ENCODE measurements at places on chromosomes 7 and 10.

DNA sequence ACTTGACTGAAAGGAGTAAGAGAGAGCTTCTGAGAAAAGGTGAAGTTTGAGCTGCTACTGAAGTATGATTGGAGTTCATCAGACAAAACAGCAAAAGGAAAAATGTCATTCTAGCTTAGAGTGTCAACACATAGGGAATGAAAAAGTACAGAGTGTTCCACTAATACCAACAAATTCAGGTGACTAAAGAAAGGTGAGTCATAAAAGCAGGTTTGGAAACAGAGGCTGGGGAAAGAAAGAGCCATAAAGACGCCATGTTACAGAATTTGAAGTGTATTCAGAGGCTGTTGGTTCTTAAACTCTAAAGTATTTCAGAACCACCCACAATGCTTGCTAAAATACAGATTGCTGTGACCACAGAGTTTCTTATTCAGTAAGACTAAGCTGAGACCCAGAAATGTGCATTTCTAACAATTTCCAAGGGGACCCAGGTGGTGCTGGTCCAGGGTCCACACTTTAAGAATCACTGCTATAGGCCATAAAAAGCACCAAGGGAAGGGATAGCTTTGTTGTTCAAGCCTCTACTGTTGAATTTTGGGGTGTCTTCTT is 143.1 kb downstream of the ELAPOR2 start:
- DNase-seq = no peak

- no peak for DNase-seq
Observed at GRCh38 chr7:49789736-49790135, 16.3 kb downstream of the VWC2 start.

GRCh38 chr7:46296526-46296925 is 375.5 kb upstream of the IGFBP3 start:
- no peak for DNase-seq

DNA sequence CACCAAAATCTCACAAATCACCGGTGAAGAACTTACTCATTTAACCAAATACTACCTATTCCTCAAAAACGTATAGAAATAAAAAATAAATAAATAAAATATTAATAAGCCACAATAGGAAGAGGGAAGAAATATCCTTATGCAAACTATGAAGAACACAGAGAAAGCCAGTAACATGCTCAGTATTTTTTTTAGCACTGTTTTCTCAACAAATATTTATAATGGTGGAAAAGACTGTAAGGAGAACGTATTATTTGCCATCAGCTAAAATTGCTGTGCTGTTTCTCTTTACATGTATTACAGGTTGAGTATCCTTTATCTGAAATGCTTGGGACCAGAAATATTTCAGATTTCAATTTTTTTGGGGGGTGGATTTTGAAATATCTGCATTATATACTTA is 21.0 kb downstream of the KIAA1217 start:
- DNase-seq = no peak

DNA sequence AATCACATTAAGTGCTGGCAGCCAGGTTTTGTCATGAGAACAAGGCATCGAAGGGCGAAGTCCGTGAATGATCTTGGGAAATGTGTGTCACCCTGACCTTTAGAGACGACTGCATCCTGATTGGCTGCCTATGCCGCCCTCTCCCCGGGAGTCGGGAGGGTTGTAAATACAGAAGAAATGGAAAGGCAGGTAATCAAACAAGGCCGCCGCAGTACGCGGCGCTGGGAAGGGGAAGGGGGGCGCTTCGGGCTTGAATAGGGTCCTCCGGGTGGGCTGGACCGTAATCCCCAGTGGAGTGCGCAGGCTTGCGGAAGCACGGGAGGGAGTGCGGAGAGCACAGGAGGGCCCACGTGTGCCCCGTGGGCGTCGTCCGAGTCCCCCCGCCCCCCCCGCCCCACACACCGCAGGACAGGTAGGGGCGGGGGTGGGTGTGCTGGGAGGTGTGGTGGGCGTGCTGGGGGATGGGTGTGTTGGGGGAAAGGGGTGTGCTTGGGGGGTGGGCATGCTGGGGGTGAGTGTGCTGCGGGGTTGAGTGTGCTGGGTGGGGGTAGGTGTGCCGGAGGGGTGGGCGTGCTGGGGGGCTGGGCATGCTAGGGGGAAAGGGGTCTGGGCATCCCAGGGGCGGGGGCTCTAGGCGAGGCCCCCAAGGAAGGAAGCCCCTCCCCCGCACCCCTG is 169.4 kb downstream of the ARHGAP12 start:
- DNase-seq = peak; percentile 52

DNA sequence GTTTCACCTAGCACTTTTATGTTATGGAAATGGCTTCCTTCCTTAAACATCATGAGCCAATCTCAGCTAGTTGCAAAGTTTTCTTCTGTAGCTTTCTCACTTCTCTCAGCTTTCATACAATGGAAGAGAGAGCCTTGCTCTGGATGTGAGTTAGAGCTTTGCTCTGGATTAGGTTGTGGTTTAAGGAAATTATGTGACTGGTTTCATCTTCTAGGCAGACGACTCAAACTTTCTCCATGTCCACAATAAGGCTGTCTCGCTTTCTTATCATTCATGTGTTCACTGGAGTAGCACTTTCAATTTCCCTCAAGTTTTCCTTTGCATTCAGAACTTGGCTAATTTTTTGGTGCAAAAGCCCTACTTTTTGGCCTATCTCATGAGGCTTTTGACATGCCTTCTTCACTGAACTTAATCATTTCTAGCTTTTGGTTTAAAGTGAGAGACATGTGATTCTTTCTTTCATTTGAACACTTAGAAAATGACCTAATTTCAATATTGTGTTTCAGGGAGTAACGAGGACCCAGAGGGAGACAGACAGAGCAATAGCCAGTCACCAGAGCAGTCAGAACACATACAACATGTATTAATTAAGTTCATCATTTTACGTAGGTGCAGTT is 49.8 kb downstream of the CNOT4 start:
- DNase-seq = no peak

DNA sequence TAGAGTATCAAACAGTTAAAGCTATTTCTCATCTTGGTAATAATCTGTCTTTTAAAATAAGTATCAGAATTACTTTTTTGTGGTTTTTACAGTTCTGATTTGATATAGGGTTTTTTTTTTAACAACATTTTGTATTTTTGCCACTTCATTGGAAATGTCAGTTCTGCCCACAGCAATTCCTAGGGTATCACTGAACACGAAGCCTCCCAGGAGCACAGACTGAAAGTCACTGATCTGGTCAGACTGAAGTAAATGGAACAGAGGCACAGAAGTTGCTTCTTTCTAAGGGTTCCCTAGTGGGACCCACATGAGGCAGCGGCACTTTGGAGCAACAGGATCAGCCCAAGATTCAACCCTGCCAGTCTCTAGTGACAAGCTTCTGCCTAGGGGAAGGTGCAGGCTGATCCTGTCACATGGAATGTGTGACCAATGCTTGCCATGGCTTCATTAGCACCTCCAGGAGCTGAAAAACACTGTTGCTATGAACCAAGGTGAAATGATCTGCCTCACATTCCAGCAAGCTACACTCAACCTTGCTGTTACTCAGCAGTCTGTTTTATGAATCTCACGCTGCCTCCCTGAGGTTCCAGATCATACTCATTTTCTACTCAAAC is 273.4 kb upstream of the CSTF2T start:
- DNase-seq = no peak

DNA sequence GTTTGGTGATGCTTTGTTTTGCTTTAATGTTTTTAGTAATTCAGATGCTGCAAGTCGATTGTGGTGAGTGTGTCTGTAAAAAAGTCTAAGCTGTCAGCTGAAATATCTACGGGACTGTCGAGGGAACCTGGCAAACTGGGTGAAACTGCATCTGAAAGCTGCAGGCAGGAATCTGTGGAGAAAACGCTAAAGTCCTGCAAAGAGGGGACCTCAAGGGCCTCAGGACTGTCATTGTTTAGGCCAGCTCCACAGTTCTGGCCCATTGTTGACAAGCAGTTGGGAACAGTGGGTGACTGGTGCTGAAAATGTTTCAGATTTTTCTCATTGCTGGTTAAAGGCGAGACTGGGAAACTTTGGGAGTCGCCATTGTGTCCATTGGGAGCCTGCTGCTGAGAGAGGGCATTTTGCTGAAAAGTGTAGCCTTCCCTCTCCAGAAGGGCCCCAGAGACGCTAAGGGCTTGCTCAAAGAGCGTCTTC is 1.8 kb downstream of the HOXA2 start:
- no peak for DNase-seq

DNA sequence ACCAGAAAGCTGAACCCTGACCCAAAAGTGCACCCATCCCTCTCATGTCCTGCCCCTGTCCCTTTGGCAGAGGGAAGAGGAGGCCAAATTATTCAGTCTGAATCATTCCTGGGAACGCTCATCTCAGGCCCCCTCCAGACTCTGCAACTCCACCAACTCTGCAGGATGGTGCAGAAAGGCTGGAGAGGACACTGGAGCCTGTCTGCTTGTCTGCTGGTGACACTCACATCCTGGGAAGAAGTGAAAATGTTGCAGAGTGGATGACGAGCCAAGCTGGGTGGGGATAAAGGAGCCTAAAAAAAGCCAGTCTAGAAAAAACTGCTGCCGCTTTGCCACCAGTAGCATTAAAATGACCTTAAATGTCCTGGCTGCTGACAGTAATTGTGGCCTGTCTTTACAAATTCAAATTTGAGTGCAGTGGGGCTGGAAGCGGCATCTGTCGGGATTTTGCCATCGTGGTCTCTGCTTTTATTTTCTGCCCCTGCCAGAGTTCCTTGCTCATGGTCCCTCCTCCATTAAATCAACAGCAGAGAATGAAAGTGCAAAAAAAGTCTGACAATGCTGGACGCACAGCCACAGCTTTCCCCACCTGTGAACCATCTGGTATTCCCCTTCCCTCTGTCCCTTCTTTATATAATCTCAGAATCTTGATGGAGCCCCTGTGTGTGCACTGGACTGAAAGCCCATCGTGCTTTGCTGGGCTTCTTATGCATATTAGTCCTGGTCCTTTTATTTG is 63.9 kb downstream of the STK17A start:
- peak; percentile 27 for DNase-seq

GRCh38 chr7:21330462-21331178 is 97.3 kb upstream of the SP4 start:
- DNase-seq = no peak

DNA sequence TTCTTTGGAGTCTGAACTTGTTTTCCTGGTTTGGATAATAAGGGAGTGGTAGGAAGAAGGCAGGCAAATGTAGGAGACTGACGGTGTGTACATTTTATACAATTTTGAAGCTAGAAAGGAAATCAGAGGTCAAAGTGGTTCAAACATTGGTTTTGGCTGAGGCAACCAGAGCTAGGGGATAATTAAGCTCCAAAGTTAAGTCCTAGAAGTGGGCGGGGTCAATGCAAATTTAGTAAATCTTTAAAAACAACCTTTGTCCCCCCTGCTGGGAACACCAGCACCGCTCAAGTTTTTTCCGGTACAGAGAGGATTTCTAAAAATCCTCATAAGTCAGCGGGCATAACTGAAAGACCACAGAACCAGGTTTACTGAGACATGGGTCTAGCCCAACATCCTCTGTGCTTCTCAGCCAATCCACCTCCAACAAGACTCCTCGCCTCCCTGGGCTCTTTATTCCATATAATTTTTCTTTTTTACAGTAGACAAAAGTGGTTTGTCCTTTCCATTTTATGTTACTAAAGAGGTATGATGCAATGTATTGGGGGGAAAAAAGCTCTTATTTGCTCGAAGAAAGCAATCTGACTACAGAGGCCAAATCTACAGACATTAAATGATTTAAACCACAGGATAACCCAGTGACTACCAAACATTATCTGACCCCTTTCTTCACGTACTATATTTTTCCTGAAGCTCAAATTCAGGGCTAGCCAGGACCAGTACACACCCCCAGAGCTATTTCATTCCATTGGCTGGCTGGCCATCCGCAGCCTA is 1.6 kb downstream of the GLUD1 start:
- no peak for DNase-seq

DNA sequence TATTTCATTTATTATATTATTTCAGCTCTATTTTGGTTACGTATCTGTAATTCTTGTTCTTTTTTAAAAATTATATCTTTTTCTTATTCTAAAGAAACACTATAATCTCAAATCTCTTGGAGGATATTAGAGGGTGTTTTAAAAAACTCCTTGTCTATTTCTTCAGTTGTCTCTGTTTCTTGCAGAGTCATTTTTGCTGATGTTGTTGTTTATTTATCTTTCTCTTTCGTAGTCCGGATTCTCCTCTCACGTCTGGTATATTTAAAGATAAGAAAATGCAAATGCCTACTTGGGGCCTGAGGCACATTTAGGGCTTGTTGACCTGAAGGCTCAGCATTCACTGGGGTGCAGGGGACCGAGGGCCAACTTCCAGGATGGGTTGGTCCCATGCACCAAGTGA is 181.2 kb upstream of the CTBP2 start:
- no peak for DNase-seq

Measured in heart left ventricle (tissue), 16 donors.